ENCODE measurements at places on chromosomes 12 and 14.

- DNase-seq: no peak
These were observed 501.5 kb upstream of the USP15 start for GRCh38 chr12:61758661-61759060.

GRCh38 chr14:52856139-52856538 lies 64.7 kb upstream of the GNPNAT1 start:
- no peak for DNase-seq

DNA sequence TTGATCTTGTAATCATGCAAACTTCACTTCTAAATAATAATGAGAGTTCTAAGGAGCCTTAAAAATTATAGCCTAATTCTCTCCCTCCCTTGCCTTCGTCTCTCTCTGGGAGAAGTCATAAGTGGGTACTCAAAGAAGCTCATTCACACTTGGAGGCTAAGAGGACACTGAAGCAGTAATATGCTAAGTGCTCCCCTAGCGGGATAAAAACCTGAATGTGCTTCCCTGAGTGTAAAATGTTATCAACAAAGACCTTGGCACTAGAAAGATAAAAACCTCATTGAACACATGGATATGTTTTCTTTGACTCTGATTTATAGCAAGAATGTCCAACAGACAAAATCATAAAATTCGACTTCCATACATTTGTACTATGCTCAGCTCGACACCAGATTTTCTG lies 337.9 kb upstream of the NOVA1 start:
- DNase-seq: no peak

- no peak for DNase-seq
These were observed 452.8 kb downstream of the AEBP2 start for GRCh38 chr12:19891936-19892591.

DNA sequence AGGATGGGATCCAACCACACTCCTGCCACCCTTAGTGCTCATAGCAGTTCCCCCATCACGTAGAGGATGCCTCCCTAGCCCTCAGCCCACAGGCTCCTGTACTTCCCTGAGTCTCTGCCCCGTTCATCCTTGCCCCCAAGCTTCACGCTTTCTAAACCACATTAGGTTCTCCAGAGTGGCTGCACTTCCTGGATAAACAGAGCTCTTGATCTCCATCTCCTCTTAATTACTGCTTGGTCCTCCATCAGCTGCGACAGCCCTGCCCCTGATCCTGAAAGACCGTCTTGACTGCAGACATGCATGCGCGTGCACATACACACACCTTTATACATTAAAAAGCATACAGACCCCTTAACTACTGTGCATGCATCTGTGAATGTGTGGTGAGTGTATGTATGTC lies 530.0 kb downstream of the BCL11B start:
- DNase-seq: no peak

GRCh38 chr14:84961637-84962036 lies 568.3 kb upstream of the FLRT2 start:
- DNase-seq: no peak

DNA sequence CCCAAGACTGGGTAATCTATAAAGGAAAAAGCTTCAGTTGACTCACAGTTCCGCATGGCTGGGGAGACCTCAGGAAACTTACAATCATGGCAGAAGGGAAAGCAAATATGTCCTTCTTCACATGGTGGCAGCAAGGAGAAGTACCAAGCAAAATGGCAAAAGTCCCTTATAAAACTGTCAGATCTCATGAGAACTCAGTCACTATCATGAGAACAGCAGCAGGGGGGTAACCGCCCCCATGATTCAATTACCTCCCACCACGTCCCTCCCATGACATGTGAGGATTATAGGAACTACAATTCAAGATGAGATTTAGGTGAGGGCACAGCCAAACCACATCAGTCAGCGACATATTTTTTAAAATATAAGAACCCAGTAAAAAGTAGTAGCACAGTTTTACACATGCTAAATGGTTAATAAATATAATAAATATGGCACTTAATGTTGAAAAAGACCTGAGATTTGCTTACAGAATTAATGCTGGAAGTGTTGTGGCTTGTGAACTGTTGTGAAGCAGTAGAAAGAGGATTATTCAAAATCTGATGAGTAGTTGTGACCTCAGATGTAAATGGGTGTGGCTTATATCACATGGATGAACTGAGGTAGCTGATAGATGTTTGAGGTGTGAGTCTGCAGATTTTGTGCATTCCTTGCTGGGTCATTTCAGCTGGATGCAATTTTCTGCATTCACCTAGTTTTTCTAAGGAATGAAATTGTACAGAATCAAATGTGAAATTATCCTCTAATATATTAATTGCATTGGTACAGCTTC lies 46.9 kb upstream of the CHPT1 start:
- DNase-seq: no peak

- no peak for DNase-seq
These were observed 710 bp downstream of the MTA1 start for GRCh38 chr14:105420101-105420973.

DNA sequence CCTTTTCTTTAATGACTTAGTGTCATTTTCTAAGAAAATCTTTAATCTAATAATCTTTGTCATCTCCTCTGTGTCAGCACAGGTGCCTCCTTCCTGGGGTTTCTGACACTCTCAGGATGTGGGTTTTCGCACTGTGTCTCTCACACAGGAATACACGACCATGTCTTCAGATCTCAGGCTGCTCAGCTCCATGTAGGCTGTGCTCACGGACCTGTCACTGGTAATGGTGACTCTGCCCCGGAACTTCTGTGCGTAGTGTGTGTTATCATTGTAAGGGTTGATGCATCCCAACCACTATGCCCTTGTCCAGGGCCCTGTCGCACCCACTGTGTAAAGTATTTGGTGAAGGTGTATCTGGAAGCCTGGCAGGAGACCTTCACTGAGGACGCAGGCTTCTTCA lies 647.8 kb downstream of the TMEM121 start:
- peak; percentile 44 for DNase-seq

DNA sequence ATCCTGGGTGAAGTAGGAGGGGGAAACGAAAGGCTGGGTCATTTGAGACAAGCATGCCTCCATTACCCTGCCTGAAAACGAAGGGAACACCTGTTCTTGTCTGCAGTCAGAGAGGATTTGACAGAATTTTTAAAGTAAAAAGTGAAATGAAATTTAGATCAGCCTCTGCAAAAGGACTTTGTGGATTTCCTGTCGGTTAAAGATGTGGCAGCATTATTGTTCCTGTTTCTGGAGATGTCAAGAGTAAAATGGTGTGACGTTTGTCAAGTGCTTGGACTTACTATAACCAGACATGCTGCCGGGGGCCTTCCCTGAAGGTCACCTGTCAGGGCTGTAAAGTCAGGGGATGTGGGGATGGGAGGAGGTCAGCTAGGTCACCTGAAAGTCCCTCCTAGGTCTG lies 32.0 kb downstream of the NRXN3 start:
- no peak for DNase-seq

DNA sequence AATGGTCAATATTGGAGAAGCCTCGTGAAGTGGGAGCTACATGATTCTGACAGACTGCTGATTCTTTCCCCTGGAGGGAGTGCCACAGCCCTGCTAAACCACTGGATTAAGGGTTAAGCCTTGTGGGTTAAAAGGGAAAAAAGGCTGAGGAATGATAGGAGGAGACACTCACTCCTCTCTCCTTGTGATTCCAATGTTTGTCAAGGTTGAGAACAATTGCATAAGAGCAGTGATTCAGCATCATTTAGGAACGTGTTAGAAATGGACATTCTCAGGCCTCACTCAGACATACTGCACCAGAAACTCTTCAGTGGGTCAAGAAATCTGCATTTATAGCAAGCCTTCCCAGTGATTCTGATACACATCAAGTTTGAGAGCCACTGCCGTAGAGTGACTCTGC lies 87.8 kb upstream of the GZMB start:
- DNase-seq: no peak

DNA sequence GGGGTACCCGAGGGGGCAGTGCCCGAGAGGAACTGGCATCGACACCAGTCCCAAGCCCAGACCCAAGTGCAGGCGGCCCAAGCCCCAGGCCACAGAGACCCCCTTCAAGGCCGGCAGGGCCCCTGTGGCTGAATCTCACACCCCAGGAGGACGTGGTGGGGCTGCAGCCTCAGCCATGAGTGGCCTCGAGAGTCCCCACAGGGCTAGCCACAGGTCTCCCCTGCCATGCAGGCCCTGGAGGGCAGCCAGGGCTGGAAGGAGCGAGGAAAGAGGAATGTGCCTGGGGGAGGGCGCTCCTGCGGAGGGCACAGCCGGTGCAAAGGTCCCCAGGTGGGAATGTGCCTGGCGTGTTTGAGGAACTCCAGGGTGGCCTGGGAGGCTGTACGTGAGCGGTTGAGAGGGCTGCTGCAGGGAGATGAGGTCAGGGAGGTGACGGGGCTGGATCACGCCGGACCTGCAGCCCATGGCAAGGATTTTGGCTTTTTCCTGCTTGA lies 86.1 kb downstream of the NCOR2 start:
- DNase-seq: no peak

DNA sequence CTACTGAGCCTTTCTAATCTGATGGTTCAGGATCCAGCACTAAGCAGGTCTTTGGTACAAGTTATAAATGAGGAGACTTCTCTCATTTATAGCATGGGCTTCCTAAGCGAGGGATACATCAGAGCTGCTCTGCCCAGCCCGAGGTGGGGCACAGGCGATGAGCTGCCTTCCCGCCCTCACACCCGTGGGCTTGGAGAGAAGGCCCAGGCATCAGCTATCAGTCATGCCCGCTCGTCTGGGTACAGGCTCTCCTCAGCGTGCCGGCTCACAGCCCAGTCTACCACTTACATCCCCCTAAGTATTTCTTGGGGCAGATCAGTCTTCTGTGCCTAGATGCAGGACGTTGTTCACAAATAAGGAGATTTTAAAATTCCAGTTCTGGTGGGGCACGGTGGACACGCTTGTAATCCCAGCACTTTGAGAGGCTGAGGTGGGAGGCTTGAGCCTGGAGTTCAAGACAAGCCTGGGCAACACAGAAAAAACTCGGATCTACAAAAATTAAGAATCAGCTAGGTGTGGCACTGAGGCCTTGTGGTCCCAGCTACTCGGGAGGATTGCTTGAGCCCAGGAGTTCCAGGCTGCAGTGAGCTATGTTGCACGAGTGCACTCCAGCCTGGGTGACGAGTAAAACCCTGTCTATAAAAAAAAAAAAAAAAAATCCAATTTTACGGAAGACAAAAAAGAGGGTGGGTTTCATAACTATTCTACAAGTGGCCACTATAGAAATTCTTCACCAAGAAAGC lies 57.0 kb downstream of the CCDC88C start:
- DNase-seq: no peak

DNA sequence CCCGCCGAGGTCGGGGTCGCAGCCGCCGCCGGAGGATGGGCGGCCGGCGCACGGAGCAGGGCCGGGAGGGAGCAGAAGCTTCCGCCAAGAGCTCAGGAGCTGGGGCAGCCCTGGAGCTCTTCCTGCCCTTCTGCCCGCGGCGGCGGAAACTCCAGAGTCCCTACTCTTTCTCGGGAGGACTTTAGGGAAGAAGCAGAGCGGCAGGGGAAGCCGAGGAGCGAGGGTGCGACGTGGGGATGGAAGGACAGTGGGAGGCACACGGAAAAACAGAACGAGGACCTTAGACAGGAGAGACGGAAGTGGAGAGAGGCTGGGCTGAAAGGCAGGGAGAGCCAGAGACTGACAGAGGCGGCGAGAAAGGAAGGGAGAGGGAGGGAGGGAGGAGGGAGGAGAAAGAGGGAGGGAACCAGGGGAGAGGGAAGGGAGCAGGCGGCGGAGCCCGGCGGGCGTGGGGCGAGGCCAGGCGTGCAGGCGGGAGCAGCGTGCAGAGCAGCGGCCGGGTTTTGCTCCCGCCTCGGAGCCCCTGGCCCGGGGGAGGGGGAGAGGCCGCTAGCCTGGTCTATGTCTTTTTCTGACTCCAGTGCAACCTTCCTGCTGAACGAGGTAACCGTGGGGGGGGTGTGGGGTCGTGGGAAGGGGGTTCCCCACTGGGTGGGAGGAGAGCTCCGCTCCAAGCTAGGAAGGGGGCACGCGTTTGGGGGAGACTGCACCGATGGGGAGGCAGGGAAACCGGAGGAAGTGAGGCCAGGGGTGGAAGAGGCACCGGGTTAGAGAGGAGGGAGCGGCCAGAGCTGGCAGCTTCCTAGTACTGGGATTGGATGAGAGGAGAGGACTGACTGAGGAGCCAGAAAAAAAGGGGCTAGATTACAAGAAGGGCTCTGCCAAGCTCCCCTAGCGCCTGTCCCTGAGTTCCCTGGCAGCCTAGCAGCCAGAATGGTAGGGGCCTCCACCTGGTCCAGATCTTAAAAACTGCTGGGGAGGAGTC lies 2.9 kb upstream of the CACNB3 start:
- DNase-seq: peak; percentile 39

DNA sequence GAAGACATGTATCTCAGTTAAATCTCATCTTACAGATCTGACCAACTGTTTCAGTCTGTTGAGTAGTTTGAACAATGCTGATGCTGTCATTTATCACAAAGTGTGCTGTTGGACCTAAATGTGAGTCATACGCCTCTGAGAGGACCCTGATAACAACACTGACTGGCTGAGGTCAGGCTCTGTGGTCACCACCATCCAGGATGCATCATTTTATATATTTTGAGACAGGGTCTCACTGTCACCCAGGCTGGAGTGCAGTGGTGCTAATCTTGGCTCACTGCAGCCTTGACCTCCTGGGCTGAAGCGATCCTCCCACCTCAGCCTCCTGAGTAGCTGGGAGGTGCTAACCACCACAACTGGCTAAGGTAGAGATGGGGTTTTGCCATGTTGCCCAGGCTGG lies 181.0 kb upstream of the RGS6 start:
- no peak for DNase-seq

DNA sequence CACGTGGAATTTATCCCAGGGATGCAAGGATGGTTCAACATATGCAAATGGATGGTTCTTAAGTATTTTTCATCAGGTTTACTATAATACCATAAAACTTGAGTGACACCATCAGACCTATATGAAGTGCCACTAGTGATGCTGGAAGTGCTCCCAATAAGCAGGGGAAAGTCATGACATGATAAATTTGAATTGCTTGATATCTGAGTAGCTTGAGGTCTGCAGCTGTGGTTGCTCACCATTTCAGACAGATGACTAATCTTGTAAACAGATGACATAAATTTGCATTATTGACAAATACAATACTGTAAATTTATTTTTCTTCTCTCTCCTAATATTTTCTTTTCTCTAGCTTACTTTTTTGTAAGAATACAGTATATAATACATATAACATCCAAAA lies 13.7 kb upstream of the PRPF39 start:
- no peak for DNase-seq

GRCh38 chr14:24247422-24247821 lies 5.0 kb upstream of the TINF2 start:
- DNase-seq: no peak

DNA sequence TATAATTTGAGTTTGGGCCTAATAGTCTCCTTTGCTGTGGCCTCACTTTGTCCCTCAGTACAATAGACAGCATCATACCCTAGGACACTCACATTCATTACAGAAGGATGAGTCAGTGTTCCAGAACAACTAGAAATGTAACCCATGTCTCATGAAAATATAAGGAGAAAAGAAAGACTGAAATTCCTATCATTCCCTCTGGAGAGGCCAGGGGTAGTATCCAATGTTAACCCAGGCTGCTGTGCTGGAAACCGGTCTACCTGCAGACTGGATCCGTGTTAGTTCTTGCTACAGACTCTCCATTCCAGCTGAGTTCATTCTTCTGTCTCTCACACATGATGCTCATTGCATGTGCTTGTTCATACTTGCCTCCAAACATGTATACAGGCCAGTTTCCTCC lies 75.8 kb upstream of the HOXC13 start:
- DNase-seq: no peak

- DNase-seq: no peak
These were observed 40.8 kb downstream of the NDUFA12 start for GRCh38 chr12:94962670-94963069.

- no peak for DNase-seq
These were observed 11.8 kb downstream of the GCH1 start for GRCh38 chr14:54890788-54891187.

Data from stimulated activated CD4-positive, alpha-beta T cell treated with anti-CD3 and anti-CD28 coated beads, Interleukin-2, amount 100 ng/mL, for 24 hours (primary cell).